Mesothelial cell of epicardium (in vitro differentiated cells): ENCODE measurements at places on chromosomes 6 and 20. TPM values are rescaled to one million over a fixed set of nuclear protein-coding genes. Genes with fewer than 3 reads are reported as not detected.

DNA sequence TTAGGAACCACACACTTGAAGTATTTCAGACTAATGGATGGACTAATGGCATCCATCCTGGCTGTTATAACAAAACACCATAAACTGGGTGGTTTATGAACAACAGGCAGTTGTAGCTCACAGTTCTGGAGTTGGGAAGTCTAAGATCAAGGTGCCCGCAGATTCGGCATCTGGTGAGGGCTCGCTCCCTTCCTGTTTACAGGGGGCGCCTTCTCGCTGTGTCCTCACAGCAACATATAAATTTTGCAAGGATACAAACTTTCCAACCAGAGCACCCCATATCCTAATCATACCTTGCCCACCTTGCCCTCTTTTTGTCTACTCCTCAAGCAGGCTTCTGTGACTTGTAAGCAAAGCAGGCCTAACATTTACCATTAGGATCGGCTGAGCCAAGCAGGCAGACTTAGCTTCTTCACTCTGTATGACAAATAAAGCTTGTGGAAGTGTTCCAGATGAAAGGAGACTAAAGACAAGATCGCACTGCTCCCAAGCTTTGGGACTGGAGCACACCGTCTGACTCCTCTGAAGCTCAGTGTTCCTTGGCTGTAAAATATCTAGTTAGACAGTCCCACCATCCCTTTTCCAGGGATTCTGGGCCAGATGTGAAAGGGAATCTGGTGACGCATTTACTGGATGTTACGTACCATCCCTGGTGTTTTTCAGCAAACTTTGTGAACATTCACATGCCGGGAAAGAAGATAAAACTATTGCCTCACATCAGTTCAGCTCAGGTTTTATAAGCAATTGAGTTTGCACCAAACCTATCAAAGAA, 34.9 kb downstream of the GFOD1 start:
- H3K27ac ChIP-seq, result peak overlapping the region; percentile 22
- H3K4me1 ChIP-seq, result peaks cover 10% of the 10 kb centered on the region
- peaks cover 25% of the 10 kb centered on the region for H3K27me3 ChIP-seq
- no peak overlapping the region for H3K4me3 ChIP-seq
- no peaks in the 10 kb centered on the region for H3K36me3 ChIP-seq
- no peak for DNase-seq

TNNC2 gene
- total RNA-seq, result 0.54 to 0.79 TPM in 2 of 3 replicates, not detected in the other

BCAS4 gene
- 12.9 to 15.9 TPM (median 15.2 TPM) in 3 replicates for total RNA-seq

DNA sequence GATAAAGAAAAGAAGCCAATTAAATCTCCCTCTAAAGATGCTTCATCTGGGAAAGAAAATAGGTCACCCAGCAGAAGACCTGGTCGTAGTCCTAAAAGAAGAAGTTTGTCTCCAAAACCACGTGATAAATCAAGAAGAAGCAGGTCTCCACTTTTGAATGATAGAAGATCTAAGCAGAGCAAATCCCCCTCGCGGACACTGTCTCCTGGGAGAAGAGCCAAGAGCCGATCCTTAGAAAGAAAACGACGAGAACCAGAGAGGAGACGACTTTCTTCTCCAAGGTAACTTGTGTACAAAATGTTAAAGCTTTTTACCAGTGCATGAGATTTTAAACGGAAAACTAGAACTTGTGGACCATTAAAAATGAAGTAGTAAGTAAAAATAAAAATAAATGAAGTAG, 46.5 kb downstream of the FAM217A start:
- H3K36me3 ChIP-seq, result peaks cover 45% of the 10 kb centered on the region
- no peak overlapping the region for H3K4me3 ChIP-seq
- no peaks in the 10 kb centered on the region for H3K27me3 ChIP-seq
- H3K4me1 ChIP-seq, result peaks cover 28% of the 10 kb centered on the region

GRCh38 chr6:7991536-7991935, 72.7 kb downstream of the BLOC1S5 start:
- peak overlapping the region; percentile 83 for H3K27ac ChIP-seq
- no peak overlapping the region for H3K4me3 ChIP-seq
- peaks cover 4% of the 10 kb centered on the region for H3K36me3 ChIP-seq
- no peak for DNase-seq

- H3K27ac ChIP-seq, result no peak overlapping the region
- DNase-seq, result no peak
- peaks cover 44% of the 10 kb centered on the region for H3K27me3 ChIP-seq
- no peak overlapping the region for H3K4me3 ChIP-seq
- no peaks in the 10 kb centered on the region for H3K36me3 ChIP-seq
These were observed 168.2 kb upstream of the SSTR4 start for GRCh38 chr20:22866812-22867341.

DNA sequence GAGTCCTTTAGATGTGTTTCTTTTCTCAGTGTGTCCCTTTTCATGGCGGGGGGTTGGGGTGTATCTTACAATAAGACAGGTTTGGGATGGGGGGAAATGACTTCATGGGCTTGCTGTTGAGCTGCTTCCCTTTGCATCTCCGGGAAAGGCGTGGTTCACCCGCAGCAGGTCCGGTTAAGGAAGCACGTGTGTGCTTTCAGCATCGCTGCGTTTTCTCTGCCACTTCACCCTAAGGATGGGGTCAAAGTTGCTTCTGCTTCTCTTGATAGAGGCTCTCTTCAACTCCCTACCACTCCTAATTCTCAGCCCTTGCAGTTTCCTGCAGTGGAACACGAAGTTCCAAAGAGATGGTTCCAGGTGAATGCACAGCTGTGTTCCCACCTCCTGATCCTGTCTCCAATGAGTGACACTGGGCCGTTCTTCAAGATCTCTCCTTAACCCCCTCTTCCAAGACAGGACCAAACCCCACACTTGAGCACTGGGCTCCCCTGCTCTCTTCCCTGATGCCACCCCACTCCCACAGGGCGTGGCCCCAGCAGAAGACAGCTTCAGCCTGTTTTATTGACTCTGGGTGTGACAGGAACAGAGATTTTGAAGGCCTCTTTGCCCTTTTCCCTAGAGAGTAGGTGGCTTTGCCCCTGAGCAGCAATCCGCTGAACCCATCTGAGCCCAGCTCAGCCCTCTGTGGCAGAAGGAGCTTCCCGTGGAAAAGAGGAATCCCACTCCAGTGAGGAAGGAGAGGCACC, 85.2 kb downstream of the PLEKHG1 start:
- H3K27me3 ChIP-seq, result no peaks in the 10 kb centered on the region
- H3K4me3 ChIP-seq, result no peak overlapping the region
- no peak for DNase-seq
- H3K4me1 ChIP-seq, result peaks cover 41% of the 10 kb centered on the region
- H3K36me3 ChIP-seq, result peaks cover 2% of the 10 kb centered on the region

EYS gene
- 0.52 to 0.69 TPM (median 0.60 TPM) in 3 replicates for total RNA-seq

SRMS gene
- not detected in 3 replicates for total RNA-seq

FBXO9 gene
- 66.0 to 74.8 TPM (median 69.0 TPM) in 3 replicates for total RNA-seq
